ENCODE measurements at places on chromosomes 1 and 21.

DNA sequence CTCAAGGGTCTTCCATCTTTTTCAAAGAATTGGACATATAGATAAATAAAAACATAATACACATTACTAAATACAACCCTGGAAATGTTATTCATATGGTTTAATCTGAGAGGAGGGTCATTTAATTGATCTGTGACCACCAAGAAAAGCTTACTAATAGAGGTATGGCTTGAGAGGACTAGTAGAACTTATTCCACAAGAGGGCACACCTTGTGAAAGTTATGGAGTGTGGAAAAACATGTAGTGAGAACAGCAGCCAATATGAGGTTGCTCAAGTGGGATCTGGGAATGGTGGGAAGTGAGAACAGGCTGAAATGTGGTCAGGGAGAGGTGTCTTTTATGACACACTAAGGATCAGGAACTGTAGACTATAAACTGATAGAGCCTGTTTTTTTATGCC is 973.5 kb upstream of the B3GALT2 start:
- DNase-seq = no peak

DNA sequence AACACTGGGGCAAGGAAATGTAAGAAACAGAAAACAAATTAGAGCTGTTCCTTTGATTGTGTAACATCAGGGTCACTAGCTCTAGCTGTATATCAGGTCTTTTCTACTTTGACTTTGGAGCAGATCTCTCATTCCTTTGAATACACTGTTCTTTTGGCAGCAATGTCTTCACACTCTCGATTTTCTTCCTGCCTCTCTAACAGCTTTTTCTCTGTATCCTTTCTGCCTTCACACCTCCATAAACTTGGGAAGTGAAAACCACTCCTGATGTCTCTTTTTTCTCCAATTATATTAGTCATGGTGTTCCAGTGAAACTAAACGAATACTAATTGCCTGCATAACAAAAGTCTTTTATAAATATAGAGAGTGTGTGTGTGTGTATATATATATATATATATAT is 1458.0 kb downstream of the NCAM2 start:
- DNase-seq = no peak

DNA sequence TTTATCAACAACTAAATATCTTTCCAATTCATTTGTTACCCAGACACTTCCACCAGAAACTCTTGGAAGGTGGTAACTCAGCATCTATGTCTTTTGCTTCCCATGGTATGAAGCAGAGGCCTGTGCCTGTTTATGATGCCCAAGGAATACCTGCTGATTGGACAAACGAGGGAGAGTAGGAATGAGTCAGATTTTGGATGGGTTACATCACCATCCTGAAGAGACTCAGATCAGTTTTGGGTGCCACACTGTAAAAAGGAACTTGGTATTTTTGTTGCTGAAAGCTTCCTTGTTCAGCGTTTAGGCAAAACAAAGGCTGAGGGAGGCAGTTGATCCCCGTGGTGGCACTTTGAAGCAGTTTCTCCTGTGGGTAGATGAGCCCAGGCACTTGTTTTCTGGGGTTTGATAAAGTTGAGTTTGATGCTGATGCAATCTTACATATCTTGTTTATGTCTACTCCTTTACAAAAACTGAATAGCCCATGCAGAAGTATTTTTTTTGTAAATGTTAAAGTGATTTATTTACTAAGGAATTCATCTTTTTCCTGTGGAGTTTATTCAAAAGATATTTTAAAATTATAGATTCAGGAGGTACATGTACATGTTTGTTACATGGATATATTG is 26.7 kb upstream of the CYP4X1 start:
- no peak for DNase-seq

- no peak for DNase-seq
Measured at GRCh38 chr21:35633501-35633900, 426.8 kb downstream of the SETD4 start.

DNA sequence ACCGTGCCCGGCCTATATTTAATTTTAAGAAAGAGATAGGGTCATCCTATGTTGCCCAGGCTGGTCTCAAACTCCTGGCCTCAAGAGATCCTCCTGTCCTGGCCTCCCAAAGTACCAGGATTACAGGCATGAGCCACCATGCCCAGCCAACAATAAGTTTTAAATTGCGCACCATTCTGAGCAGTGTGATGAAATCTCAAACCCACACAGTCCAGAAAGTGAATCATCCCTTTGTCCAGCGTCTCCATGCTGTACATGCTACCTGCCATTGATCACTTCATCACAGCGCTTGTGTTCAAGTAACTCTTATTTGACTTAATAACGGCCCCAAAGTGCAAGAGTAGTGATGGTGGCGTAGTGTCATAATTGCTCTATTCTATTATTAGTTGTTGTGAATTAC is 75.4 kb downstream of the APP start:
- no peak for DNase-seq

DNA sequence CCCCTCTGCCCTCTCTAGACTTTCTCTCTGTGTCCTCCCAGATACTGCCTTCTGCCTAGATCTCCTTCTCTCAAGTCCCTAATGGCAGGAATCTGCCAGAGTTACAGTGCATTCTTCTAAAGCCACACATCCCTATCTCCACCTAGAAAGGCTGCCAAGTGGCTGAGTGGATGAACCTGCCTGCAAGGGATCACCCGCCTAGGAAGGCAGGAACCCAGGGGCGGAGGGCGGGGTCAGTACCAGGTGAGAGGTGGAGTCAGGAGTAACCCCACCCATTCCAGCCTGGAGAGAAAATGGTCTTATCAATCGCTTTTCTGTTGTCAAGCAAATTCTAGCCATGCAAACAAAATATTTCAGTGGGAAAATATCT is 60.8 kb downstream of the BCAR3 start:
- no peak for DNase-seq

DNA sequence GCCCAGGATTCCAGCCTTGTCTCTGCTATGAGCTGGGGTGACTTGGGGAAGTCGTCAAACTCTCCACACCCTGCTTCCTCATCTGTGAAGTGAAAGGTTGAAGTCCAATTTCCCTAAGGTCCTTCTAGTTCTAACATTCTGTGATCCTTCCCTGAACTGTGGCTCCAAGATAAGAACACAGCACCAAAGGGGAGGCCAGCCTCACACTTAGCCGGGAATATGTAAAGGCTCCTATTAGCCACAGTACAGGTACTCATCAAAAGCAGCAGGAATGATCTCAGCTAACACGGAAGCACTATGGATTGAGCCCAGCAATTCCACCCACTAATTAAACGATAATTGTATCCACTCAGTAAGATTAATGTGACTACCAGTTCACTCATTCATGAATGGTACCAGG is 4.0 kb downstream of the SLC30A10 start:
- DNase-seq = no peak

GRCh38 chr1:4380564-4381168 is 273.7 kb upstream of the AJAP1 start:
- no peak for DNase-seq

DNA sequence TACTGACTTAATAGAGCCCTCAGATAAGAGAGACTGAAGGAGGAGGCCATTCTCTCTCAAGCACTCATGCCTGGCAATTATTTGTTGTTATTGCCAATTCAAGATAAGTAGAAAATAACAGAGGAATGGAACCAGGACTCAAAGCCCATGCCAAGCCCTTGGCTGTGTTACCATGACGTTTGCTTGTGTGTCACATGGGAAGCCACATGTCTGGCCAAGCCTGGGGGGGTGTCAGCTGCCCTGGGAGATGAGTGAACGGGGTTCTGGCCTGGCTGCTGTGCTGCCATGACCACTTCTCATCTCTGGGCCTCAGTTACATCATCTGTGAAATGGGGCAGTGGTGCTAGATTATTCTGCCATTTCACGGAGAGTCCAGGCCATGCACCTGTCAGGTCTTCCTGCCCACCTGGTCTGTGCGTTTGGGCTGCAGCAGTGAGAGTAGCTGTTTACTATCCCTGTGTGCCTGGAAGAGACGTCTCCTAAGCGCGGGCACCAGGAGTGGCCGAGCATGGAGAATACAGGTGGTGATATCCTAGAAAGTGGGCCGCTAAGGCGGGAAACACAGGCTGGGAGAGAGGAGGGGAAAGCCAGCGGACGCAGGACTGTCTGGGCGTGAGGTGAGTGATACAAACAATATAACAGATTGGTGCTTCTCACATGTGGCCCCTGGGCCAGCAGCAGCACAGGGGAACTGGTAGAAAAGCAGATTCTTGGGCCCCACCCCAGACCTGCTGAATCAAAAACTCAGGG is 67.8 kb downstream of the MAN1C1 start:
- no peak for DNase-seq

- DNase-seq = no peak
Measured at GRCh38 chr1:41658431-41659158, 174.1 kb upstream of the EDN2 start.

DNA sequence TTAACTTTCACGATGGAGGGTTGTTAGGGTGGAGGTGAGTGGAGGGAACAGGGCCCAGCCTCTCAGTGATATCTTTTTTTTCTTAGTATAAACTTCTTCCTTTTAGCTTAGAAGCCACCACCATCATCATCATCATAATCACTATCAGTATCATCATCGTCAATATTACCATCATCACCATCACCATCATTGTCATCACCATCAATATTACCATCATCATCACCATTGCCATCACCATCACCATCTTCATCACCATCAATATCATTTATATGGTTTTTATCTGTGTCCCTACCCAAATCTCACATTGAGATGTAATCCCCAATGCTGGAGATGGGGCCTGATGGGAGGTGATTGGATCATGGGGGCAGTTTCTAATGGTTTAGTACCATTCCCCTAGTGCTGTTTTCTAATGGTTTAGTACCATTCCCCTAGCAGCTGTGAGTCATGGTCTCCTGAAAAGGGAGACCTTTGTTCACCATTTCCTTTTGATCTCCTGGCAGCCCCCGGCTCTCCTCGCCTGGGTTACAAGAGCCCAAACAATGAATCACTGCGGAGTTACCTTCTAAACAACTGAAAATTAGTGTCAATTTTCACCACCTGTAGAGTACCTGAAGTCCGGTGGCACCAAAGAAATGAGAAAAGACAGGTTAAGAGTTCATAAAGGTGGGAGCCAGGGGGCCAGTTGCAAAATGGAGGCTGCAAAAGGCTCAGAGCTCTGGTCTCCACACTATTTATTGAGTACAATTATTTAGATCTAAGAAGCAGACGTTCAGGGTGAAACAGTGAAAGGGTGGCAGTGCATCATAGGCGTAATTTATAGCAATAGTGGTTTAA is 3.1 kb upstream of the PLA2G2E start:
- DNase-seq = no peak

GRCh38 chr1:17878837-17879236 is 123.7 kb downstream of the ACTL8 start:
- no peak for DNase-seq

GRCh38 chr1:68706639-68707317 is 209.9 kb upstream of the DEPDC1 start:
- DNase-seq = no peak

- no peak for DNase-seq
Measured at GRCh38 chr1:220786057-220786336, 716 bp upstream of the MTARC1 start.

DNA sequence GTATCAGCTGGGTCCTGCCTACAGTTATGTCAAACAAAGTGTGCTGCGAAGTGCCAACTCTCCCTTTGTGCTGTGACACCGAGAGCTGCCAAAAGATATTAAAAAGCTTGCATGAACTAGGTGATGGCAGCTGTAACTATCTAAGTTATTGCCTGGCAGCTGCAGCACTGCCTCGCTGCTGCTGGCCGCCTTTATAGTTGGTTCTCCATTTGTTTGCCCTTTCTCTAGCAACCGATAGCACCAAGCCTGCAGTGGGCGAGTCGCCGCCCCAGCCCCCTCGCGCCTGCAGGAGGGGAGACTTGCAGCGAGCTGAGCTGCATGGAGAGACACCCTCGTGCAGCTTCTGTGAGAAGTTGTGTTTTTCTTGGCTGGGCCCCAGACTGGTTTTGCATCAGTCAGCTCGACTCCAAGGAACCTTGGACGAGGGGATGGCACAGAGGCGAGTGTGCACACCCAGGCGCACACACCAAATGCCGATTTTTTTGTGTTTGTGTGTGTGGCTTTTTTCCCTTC is 330.6 kb downstream of the RPS6KC1 start:
- DNase-seq = peak; percentile 91

- no peak for DNase-seq
Measured at GRCh38 chr1:167541610-167542009, 12.0 kb downstream of the CREG1 start.

DNA sequence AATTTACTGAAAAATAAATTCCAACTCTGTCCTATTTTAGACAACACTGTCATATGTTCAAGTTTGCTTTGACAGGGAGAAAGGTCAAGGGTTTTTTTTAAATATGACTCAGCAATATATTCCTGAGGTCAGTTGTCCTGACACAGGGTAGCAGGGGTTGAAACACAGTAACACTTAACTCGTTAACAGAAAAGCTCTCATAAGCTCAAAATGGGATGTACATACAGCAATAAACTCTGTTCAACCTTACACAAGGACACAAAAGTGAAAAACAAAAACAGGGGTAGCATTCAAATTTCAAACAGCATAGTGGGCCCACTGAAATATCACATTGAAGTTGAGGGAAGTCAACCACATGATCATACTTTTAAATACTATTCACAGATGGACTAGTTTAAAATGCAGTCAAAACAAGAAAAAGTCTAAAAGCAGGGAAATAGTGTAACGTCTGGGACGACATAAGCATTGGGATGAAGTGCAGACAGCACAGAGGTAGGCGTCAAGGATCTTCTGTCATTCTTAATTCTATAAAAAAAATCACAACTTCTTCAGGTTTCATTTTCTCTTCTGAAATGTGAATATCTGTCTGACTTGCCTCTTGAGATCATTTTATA is 89.9 kb downstream of the SLC44A5 start:
- DNase-seq = no peak

DNA sequence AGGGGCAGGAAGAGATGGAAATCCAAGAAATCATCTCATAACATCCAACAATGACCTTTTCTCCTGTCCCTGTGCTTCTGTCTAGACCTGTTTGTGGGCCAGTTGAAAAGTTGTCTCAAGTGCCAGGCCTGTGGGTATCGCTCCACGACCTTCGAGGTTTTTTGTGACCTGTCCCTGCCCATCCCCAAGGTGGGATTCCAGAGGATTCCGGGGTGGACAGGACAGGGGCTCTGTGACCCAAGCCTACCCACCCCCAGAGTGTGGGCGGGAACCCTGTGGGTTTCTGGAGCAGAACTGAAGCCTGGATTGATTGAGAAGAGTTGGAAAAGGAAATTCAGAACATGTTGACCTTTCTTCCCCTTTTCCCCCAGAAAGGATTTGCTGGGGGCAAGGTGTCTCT is 2.4 kb upstream of the PPOX start:
- no peak for DNase-seq

GRCh38 chr1:170424346-170424745 is 107.6 kb upstream of the GORAB start:
- no peak for DNase-seq

GRCh38 chr1:155976062-155976912 is 2.1 kb downstream of the ARHGEF2 start:
- DNase-seq = peak; percentile 93

GRCh38 chr1:176925223-176925622 is 239.3 kb downstream of the ASTN1 start:
- no peak for DNase-seq

- no peak for DNase-seq
Measured at GRCh38 chr1:228933753-228934152, 198.5 kb downstream of the RHOU start.

DNA sequence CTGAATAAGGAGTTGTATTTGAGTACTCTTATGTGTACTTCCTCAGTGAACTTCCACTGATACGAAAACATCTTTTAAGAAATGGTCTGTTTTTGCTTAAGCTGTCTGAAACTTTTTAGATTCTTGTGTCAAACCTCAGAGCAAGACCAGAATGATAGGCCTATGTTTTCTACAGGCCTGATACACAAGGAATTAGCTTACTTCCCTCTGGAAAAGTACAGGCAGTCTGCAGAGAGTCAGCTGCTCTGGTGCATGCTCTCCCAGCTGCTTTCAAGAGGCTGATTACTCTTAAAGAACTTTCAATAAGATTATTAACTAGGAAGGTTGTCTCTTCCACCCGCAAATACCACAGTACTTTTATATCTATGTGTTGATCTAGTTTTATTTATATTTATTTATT is 9.5 kb downstream of the SNX27 start:
- DNase-seq = no peak
